ENCODE measurements at places on chromosomes 2 and 18.

DNA sequence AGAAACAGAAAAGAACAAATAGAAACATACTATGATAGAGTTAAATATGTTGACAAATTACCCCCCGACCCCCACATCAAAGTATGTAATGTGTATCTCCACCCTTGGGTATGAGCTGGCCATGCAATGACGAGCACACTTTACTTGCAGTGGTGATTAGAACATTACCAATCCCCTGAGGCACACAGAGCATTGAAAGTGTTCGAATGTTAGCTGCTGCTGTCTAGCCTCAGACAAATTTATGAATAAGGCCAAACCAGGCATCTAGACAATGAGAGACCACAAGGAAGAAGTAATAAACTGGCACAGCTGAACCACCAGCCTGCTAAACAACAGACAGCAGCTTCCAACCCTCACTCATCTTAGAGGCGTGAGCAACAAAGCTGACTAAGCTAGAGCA lies 380.5 kb downstream of the DSEL start:
- DNase-seq, result no peak

- no peak for DNase-seq
Measured at GRCh38 chr2:26917135-26917836, 53.2 kb upstream of the MAPRE3 start.

- DNase-seq, result no peak
Measured at GRCh38 chr2:174705321-174705720, 59.0 kb downstream of the CHRNA1 start.

DNA sequence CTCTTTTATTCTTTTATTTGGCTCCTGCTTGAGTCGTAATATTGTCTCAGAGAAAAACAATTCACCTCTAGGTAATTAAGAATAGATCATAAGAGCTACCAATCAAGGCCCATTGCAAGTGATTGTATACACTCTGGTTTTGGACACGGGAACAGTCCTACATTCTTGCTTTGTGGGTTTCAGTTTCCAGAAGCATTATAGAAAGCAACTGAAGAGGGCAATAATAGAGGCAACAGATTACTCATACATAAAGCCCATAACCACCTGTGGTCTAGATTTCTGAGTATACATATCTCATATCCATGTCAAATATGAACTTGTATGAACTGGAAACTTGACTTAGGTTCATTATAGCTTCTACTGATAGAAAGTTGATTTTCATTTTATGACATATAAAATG lies 65.4 kb downstream of the DIS3L2 start:
- DNase-seq, result no peak

DNA sequence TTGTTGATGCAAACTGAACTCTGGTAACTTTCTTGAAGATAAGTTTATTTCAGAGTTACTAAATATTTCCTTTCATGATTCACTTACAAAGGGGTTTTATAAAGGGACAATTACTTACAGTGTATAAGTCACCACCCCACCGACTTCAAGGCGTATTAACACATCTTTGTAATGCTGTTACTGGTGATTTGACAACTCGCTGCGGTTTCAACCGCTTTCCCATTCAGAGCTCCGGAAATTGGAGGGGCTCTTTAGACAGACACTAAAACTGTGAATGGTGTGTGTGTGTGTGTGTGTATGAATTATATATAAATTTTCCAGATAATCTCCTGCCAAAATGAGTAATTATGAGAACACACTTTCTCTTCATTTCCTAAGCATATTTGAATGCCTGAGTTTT lies 4.9 kb downstream of the TM4SF20 start:
- DNase-seq, result no peak

- no peak for DNase-seq
Measured at GRCh38 chr18:71324356-71324755, 1035.5 kb downstream of the SOCS6 start.

GRCh38 chr2:38185012-38185491 lies 109.1 kb upstream of the CYP1B1 start:
- DNase-seq, result no peak

- DNase-seq, result no peak
Measured at GRCh38 chr2:24779116-24779515, 14.1 kb downstream of the PTRHD1 start.

GRCh38 chr18:50721006-50721405 lies 98.8 kb downstream of the MRO start:
- DNase-seq, result no peak

GRCh38 chr2:201904538-201905420 lies 98.4 kb downstream of the CDK15 start:
- no peak for DNase-seq

DNA sequence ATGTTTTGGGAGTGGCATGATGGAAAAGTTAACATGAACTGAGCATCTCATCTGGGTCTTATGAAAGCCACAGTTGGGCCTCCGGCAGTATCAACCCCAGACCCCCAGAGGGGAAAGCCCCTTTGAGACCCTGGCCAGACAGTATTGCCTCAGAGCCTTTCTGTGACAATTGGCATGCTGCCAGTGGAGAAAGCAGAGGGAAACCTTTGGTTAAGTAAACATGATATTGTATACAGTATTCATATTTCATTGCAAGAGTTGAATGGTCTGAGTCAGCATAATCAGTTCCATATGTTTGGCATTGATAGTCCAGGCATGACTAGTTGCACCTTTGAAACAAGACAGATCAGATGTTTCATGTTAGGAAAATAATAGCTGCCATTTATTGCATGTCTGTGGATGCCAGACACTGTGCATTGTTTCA lies 20.0 kb downstream of the MERTK start:
- no peak for DNase-seq

GRCh38 chr2:195575016-195575415 lies 82.0 kb upstream of the SLC39A10 start:
- no peak for DNase-seq

DNA sequence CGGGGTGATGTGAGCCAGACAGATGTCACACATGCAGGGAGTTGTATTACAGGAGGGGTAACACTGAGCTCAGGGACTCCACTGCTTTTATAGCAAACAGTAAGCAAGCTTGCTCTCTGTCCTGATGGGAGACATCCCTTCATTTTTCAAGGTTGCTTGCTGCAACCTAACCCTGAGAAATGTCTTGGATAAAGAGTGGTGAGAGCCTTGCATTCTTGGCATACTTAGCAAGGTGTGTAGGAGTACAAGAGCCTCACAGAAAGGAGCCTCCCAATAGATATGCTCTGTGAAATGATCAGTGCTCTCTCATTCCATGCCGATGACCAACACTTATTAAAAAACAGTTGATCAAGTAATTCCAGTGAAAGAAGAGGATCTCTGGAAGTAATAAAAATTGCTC lies 8.1 kb downstream of the PFN4 start:
- no peak for DNase-seq

DNA sequence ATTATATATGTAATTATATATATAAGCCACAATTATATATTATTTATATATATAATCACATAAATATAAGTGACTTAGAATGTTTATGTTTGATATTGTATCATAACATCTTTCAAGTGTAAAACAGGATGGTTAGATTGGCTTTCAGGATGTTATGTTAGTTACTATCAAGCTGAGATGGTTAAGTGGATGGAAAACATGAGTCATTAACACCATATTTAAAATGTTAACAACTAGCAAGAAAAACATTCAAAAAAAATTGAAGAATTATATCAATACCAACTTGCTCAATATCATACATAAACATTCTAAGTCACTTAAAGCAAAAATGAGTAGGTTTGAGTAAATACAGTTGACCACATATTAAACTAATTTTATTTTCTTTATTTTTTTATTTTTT lies 21.8 kb upstream of the RAB27B start:
- DNase-seq, result no peak

- no peak for DNase-seq
Measured at GRCh38 chr2:140687825-140688224, 1443.0 kb downstream of the LRP1B start.

DNA sequence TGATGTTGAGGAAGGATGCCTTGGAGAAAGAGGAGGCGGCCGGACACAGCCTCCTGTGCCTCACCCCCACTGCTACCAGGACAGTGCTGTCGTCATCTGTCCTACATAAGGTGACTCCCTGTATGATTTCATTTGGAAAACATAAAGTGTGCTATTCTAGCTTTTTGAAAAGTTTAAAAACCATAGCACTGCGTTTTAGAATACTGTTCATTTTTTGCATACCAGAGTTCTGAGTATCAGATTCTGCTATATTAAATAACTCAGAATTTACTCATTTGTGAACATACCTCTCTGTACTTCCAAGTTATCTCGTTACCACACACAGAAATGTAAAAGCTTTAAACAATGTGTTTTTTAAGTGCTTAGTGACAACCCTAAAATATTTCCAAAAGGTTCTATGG lies 302.9 kb downstream of the LRRTM1 start:
- no peak for DNase-seq

- no peak for DNase-seq
Measured at GRCh38 chr2:10889651-10890215, 22.0 kb upstream of the KCNF1 start.

GRCh38 chr2:25115249-25115883 lies 53.0 kb downstream of the POMC start:
- no peak for DNase-seq

- no peak for DNase-seq
Measured at GRCh38 chr2:232422051-232422450, 15.4 kb downstream of the ALPG start.

- no peak for DNase-seq
Measured at GRCh38 chr2:33247365-33247764, 229.1 kb upstream of the RASGRP3 start.

DNA sequence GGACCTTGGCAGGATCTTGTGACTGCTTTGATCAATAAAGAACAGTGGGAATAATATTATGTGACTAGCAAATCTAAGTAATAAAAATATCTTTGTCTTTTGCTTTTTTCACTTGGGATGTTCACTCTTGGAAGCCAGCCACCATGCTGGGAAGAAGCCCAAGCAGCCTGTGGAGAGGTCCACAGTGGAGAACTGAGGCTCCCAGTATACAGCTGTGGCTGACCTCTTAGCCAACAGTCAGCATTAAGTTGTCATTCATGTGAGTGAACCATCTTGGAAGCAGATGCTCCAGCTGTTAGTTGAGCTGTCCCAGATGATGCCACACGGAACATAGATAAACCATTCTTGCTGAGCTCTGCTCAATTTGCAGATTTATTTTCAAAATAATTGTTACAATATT lies 160.0 kb downstream of the OSR1 start:
- no peak for DNase-seq

DNA sequence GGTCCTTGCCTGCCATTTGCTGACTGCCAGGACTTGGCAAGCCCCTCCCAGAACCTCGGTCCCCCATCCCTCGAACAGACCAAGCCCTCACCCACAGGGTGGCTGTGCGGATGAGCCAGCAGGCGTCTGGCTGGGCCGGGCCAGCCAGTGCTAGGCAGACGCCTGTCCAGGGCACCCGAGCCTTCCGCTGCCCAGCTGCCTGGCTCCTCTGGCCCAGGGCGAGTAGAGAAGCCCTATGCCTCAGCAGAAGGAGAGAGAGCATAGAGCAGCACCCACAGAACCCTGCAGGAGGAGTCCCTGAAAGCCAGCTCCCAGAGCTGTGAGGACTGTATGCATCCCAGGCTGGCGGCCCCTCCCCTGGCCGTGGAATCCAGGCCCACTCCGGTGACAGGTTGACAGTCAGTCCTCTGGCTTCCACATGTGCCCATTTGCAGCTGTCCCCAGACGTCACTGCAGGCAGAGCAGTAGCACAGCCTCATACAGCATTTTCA lies 62.1 kb upstream of the GLI2 start:
- no peak for DNase-seq

- DNase-seq, result no peak
Measured at GRCh38 chr2:210445116-210445707, 31.3 kb downstream of the LANCL1 start.

DNA sequence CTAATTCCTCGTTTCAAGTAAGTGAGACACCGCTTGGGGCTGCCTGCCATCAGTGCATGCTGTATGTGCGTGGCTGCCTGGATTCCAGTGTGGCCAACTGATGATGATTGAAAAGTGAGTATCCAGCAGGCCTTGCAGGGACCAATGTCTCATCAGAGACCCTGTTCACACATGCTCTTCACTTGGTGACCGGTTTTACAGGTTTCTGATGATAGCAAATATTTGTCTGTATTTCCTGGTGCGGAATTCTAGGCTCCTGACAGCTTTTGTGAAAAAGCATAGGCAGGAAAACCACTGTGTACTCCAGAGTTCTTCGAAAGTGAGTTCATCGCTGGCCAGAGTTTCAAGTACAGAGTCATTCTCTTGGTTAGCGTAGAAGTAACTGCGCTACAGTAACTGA lies 13.8 kb upstream of the YWHAQ start:
- no peak for DNase-seq

- no peak for DNase-seq
Measured at GRCh38 chr2:239625156-239625845, 224.5 kb upstream of the HDAC4 start.

GRCh38 chr2:144146076-144146475 lies 373.8 kb downstream of the ZEB2 start:
- no peak for DNase-seq

DNA sequence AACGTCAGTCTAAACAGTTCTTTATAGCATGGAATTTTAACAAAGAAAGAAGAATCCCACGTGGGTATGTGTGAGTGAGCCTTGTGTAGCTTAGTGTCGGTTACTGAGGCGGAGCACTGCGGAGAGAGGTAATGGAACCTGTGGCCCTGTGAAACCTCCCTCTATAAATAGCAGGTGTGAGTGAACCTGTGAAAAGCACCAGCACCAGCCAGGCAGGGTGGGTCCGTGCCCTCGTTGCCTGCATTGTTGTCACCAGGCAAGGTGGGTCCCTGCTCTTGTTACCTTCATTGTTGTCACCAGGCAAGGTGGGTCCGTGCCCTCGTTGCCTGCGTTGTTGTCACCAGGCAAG lies 4.7 kb downstream of the CTDP1 start:
- DNase-seq, result no peak

- DNase-seq, result no peak
Measured at GRCh38 chr2:135590619-135591260, 59.5 kb downstream of the R3HDM1 start.

DNA sequence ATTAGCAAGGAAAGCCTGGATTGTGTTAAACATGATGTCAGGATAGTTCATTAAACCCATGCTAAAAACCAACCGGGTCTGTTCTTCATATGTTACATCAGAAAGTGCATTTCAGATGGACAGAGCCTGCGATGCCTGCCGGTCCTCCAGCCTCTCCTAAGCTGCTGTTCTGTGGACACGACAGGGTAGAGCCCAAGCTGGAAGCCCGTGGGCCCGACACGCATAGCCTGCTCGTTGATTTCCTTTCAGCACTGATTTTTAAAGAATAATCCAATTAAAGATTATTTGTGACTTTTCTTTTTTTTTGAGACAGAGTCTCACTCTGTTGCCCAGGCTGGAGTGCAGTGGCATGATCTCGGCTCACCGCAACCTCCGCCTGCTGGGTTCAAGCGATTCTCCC lies 797 bp downstream of the OR6B3 start:
- no peak for DNase-seq

GRCh38 chr2:129887688-129888266 lies 91.7 kb upstream of the RAB6C start:
- DNase-seq, result no peak
